ENCODE measurements at places on chromosomes 13 and 19.

DNA sequence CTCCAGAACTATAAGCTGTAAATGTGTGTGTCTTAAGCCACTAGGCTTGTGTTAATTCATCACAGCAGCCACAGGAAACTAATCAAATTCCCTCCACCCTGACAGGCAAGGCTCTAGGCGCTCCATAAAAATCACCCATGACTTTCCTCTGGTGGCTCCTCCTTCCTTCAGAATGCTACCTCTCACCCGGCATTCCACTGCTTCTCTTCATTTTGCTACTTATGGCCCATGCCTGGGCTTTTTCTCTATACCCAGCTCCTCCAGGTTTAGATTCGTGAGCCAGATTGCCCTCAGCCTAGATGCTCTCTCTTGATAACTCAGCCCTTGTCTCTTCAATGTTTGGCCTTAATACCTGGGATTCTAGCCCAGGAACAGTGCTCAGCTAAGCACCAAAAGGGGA is 36.4 kb upstream of the MBNL2 start:
- no peak for DNase-seq

- DNase-seq = no peak
Observed at GRCh38 chr13:99307648-99308339, 595 bp upstream of the GPR183 start.

DNA sequence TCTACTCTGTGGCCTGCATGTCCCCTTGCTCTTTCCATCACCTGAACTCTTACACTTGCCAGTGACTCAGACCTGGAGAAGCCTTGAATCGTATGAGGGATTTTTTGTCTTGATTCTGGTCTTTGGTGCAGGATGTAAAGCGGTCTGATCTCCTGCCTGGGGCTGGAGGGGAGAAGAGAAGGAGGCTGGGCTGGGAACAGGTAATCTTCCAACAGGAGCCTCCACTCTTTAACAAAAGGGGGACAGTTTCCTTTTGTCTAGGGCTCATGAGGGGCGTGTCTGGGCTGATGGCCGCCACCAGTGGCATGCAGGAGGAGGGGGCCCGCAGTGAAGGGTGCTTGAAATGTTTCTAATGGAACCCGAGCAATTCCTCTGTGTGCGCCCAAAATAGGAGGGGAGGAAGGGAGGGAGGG is 24.7 kb downstream of the NFIX start:
- DNase-seq = no peak

GRCh38 chr19:49691243-49692146 is 579 bp downstream of the CPT1C start:
- DNase-seq = no peak

- no peak for DNase-seq
Observed at GRCh38 chr13:58461217-58461616, 829.7 kb downstream of the PCDH17 start.

- DNase-seq = no peak
Observed at GRCh38 chr19:19319732-19320360, 463 bp downstream of the SUGP1 start.

DNA sequence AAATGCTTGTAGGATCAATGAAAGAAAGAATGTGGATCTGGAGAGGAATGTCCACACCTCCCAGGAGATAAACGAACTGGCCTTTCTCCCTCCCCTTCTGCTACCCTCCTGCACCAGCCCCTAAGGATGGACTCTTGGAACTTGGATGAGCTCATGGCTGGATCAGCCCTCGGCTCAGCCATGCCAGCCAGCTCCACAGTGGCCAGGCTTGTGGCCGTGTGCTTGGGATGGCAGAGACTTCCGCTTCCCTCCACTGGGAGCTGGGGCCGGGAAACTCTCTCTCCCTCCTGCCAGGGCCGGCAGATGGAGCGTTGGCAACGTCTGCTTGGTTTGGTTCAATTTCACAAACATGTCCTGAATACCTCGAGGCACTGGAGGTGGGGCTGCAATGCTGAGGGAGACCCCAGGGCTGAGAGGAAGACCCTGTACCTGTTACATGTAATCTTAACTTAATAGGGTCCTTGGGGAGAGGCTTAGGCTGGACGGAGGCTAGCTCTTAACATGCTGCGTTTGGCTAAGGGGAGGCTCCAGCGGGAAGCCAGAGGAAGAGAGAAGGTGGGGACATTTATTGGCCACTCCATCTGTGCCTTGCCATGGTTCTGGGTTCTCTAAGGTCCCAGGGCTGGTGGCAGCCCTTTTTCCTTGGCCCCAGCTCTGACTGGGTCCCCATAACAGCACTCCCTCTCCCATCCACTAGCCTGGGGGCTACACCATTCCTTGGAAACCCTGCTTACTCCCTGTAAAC is 152.5 kb downstream of the IER2 start:
- no peak for DNase-seq

- DNase-seq = no peak
Observed at GRCh38 chr13:28267497-28267896, 129.2 kb downstream of the PAN3 start.

- no peak for DNase-seq
Observed at GRCh38 chr13:114282041-114282670, 755 bp downstream of the UPF3A start.

GRCh38 chr19:10884274-10884673 is 12.9 kb downstream of the CARM1 start:
- DNase-seq = no peak

- no peak for DNase-seq
Observed at GRCh38 chr13:37023871-37024270, 23.3 kb downstream of the EXOSC8 start.

DNA sequence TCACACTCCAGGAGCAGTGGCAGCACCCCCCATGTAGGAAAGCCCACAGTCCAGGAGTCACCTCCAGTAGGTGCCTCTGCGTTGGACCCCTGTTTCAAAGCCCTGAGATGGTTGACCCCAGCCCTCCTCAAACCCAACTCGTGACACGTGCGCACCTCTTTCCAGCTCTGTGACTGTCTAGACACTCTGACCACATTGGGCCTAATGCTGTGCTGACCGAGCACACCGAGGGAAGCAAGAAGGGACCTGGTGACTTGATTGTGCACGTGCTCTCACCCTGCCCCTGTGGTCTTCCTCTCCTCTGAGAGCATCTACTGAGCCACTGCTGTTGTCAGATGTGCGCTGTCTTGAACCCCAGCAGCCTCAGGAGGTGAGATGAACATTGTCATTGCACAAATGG is 22.9 kb upstream of the SLC35E1 start:
- DNase-seq = no peak

GRCh38 chr13:86085890-86086289 is 286.7 kb upstream of the SLITRK6 start:
- DNase-seq = no peak

- no peak for DNase-seq
Observed at GRCh38 chr13:46961719-46962118, 64.9 kb upstream of the HTR2A start.
